ENCODE measurements at places on chromosomes 1 and 21.
A peak's percentile ranks its signal among the peaks of the same experiment; 100 is the strongest.

DNA sequence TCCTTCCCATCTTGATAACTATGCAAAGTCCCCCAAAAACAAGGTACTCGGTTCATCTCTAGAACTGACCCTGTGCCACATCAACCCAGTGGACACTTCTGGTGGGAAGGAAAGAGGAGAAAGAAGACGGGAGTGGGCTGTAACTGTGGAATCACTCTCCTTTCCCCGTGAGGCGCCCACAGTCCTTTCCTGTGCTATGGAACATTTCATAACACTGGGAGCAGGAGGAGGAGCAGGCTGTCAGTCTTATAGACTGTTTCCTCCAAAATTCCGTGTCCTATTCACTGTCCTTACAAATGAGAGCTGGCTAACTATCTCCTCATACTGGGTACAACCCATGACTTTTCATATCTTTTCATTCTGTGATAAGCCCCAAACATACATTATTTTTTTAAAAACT lies 40.7 kb downstream of the PLEKHA6 start:
- no peak for DNase-seq

GRCh38 chr1:212035123-212035834 lies at the start of the genes DTL and INTS7:
Gene DTL (plus strand): TSS chr1:212035748. CDS start chr1:212035891, 143 bp downstream.
Gene INTS7 (minus strand): TSS chr1:212035557. CDS start chr1:212035437, 120 bp downstream.
- DNase-seq = peak; percentile 99

- peak; percentile 85 for DNase-seq
These were observed 1.1 kb downstream of the TAGLN2 start for GRCh38 chr1:159924025-159924790.

- DNase-seq = no peak
These were observed 436.6 kb upstream of the BEND5 start for GRCh38 chr1:49213301-49213700.

GRCh38 chr1:226111098-226111882 lies 48.8 kb downstream of the H3-3A start:
- no peak for DNase-seq

GRCh38 chr1:203507759-203508158 lies 13.8 kb downstream of the OPTC start:
- DNase-seq = no peak

GRCh38 chr1:20477348-20478056 lies 8.5 kb downstream of the CAMK2N1 start:
- no peak for DNase-seq

DNA sequence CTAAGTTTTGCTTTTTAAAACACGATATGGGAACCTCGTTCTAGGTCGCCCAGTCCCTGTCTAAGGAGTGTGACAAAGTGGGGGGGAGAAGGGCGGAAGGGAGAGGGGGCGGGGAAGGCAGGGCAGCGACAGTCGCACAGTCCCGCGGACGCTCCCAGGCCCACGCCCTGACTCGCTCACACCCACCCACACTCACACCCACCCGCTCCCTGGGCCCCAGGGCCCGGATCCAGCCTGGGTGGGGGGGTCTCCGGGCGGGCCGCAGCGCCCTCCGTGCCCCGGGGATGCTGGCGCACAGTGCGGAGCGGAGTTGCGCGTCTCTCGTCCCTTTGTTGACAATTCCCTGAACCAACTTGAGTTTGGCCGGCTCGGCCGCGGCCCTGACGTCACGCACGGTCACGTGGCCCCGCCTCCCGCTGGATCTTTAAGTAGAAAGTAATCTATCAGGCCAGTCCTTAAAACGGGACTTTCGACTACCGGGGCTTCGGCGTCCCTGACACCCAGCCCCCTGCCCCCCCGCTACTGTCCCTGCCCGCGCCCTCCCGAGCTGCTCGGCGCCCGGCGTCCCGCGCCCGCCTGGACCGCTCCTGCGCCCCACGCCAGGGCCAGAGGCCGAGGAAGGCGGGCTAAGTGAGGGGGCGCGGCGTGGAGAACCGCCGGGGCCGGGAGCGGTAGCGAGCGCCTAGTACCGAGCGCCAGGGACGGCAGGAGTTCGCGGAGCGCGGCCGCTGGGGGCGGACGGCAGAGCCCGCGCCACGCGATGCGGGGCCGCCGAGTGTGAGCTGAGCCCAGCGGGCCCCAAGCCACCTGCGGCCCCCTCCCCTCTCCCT lies at the start of gene FOXD3:
Gene FOXD3, plus strand, starts transcription at position 454 of the 830 bp plus-strand sequence. CDS start 492 bp downstream, outside the sequence.
- no peak for DNase-seq

GRCh38 chr1:150466964-150467363 lies 20.3 kb upstream of the TARS2 start:
- no peak for DNase-seq

- DNase-seq = no peak
These were observed 108.2 kb downstream of the CLEC20A start for GRCh38 chr1:178388418-178389145.

DNA sequence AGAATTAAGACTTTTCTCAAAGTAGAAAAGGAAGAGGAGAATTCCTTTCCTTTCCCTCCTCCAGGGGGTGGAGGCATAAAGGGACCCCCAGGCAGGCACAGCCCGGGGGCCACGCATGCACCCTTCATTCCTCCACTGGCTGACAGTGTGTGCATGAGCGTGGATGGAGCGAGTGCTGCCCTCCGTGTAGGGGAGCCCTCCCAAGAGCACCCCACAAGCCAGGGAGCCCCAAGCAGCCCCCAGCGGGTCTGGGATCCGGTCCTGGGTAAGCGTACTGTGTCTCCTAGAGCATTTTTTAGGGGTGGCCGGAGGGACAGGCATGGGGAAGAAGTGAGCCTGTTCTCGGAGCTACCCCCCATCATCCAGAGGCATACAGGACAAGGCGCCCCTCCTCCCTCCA lies 120.5 kb downstream of the SIK1 start:
- DNase-seq = no peak

DNA sequence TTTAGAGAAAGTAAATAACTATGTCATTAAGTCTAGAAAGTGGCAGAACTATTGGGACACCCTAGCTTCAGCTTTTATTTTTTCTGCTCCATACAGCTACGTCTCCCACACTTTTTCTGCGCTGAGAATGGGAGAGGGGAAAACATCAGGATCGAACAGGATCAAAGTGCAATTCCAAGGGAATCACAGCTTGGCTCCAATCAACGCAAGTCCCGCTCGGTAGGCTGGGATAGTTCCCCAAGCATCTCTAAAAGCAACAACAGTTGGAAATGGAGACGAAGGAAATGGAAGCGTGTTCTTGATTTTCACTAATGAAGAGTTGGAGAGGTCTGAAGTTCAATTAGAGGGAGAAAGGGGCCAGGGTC lies 536 bp downstream of the HMGCL start:
- DNase-seq = no peak

- DNase-seq = no peak
These were observed 218.5 kb downstream of the DISC1 start for GRCh38 chr1:231844986-231845502.

GRCh38 chr1:78060857-78061563 lies 15.2 kb downstream of the GIPC2 start:
- no peak for DNase-seq

DNA sequence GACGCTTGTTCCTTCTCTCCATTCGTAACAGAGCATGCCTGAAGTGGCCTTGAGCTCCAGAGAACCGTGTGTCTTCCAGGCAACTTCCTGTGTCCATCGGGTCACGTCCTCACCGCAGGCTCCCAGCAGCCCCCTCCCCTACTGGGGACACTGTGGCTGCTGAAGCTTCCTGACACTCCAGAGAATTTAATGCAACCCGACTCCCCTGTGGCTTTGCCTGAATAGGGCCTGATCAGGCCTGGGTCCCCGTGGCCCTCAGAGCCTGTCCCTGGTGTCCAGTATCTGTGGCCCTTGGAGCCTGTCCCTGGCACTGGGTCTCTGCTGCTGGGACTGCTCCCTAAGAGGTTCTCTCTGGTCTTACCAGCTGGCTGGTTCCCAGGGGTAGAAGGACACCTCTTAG lies 219.7 kb upstream of the VAMP3 start:
- DNase-seq = no peak

GRCh38 chr1:241985787-241986186 lies 13.1 kb downstream of the MAP1LC3C start:
- peak; percentile 71 for DNase-seq

GRCh38 chr1:92484472-92485380 lies 2.0 kb downstream of the GFI1 start:
- peak; percentile 54 for DNase-seq

DNA sequence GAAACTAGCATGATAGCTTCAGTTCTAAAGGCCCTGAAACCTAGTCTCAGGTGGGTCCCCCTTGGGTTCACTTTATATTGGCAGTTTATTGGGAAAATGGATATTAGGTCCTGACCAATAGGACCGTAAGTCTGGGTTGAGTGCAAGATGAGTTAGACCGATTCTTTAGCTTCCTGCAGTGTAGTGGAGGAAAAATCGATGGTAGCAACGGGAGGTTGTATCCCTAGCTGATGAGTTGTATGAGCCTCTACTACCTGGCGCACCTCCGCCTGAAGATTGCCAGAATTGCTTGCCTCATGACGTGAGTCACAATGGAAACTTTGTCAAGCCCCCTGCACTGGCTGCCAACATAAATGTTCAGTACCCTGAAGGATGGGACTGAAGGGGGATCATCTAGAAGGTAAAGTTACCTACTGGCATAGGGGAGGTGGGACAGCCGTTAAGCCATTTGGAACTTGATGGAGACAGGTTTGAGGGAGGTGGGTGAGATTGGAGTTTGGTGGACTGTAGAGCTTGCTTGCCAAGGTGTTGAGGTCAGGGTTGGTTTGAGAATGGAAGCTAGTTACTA lies 3.9 kb downstream of the RCC1 start:
- DNase-seq = peak; percentile 88

GRCh38 chr1:198498103-198498385 lies 42.4 kb downstream of the ATP6V1G3 start:
- no peak for DNase-seq

GRCh38 chr1:91710261-91710660 lies 175.7 kb downstream of the TGFBR3 start:
- no peak for DNase-seq

DNA sequence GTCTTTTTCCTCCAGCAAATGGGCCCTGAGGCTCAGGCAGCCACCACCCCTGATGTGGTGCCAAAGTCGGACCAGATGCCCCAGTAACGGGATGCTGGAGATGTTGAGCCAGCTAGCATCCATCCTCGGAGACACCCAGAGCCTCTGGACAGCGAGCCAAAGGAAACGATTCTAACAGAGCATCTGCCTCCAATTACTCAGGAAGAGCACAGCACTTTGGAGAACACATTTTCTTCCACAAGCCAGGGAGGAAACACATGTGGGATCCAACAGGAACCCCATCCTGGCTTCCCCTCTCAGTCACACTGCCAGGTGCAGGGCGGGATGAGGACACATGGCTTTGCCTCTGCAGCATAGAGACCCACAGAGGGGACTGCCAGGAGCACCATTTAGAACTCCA lies 44.9 kb downstream of the C1orf198 start:
- DNase-seq = no peak

DNA sequence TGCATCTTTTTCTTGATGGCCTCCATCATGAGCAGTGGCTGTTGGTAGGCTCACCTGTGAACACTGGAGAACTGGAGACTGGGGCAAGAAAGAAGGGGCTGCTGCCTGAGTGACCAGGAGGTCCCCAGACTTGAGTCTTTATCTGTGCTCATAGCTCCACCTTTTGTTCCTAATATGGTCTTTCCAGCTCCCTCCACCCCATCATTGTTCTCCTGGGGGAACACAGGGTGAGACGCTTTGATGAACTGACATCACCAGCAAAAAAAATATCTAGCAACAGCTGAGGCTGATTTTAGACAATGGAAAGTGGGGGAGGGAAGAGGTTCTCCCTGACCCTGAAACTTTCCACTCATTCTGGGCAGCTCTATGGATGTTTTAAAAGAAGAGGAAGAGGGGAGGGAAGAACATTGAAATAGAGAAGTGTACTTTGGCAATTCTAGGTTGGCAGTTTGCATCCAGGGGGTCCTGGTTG lies at the start of gene TPM3:
Gene TPM3, minus strand, starts transcription at position 111 of the 472 bp plus-strand sequence. Its CDS starts 82 bp downstream, at position 29.
- no peak for DNase-seq

- DNase-seq = no peak
These were observed 124.8 kb downstream of the GALNT2 start for GRCh38 chr1:230191855-230192254.

DNA sequence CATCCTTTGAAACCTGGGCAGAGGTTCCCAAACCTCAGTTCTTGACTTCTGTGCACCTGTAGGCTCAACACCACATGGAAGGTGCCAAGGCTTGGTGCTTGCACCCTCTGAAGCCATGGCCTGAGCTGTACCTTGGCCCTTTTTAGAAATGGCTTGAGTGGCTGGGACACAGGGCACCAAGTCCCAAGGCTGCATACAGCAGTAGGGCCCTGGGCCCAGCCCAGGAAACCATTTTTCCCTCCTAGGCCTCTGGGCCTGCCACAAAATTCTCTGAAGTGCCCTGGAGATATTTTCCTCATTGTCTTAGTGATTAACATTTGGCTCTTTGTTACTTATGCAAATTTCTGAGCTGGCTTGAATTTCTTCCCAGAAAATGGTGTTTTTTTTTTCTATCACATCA lies 65.6 kb upstream of the ACTRT2 start:
- DNase-seq = no peak

DNA sequence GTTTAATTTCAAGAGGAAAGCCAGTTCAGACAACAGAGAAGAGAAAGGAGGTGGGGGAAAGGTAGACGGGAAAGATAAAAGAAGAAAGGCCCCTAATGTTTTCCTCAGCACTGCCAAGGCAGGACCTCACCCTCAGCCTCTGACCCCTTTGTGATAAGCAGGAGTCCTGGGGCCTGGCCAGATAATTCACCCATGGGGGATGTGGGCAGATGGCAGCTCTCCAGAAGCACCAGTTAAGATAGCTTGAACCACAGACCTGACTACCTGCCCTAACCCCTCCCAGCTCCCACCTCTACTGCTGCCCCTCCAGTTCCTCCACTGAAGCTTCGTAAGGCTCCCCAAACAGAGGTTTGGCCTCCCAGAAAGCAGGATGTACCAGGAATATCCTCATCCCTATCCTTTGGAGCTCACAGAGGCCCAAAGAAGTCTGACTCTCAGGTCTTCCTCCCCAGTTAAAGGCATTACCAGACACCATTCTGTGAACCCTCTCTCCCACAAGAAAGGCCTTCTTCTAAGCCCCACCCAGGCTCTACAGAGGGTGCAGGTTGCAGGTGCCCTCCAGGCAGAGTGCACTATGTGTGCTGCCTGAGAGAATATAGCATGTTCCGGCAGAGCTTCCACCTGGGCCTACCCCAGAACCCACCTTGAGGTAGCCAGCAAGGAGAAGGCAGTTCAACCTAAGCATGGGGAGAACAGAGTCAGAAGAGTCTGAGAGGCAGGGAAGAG lies 9.2 kb upstream of the SNAPIN start:
- no peak for DNase-seq

DNA sequence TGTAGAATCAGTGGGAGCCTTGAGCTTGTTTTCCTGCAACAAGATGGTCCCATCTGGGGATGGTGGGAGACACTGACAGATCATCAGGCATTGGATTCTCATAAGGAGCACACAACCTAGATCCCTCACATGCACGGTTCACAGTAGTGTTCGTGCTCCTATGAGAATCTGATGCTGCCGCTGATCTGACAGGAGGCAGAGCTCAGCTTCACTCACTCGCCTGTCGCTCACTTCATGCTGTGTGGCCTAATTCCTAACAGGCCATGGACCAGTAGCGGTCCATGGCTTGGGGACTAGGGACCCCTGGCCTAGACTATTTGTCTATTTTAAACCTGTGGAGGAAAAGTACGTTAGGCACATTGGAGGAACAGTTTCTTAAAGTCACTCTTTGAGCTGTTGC lies 140.0 kb downstream of the EDEM3 start:
- DNase-seq = no peak
